Chondrocyte (in vitro differentiated cells): ENCODE measurements at places on chromosomes 2 and 18. TPM values are rescaled to one million over a fixed set of nuclear protein-coding genes. Genes with fewer than 3 reads are reported as not detected.

Gene CPLX4
- not detected in 3 replicates for total RNA-seq

GRCh38 chr2:7083580-7084509, 166.6 kb downstream of the RNF144A start:
- peaks cover 3% of the 10 kb centered on the region for H3K27me3 ChIP-seq
- no peaks in the 10 kb centered on the region for H3K36me3 ChIP-seq
- H3K4me3 ChIP-seq, result no peak overlapping the region
- H3K27ac ChIP-seq, result peak overlapping the region; percentile 10
- no peak for DNase-seq
- peaks cover 7% of the 10 kb centered on the region for H3K4me1 ChIP-seq

Gene CXCR4
- not detected in 3 replicates for total RNA-seq

- H3K36me3 ChIP-seq, result peaks cover 10% of the 10 kb centered on the region
- H3K4me3 ChIP-seq, result peak overlapping the region; percentile 59
- H3K27me3 ChIP-seq, result no peaks in the 10 kb centered on the region
- DNase-seq, result no peak
- peak overlapping the region; percentile 93 for H3K27ac ChIP-seq
These were observed 390.9 kb downstream of the NBAS start for GRCh38 chr2:15170070-15170775.

- H3K4me1 ChIP-seq, result no peaks in the 10 kb centered on the region
- no peaks in the 10 kb centered on the region for H3K27me3 ChIP-seq
- H3K27ac ChIP-seq, result no peak overlapping the region
- H3K4me3 ChIP-seq, result no peak overlapping the region
These were observed 38.4 kb downstream of the ZNF638 start for GRCh38 chr2:71370015-71370414.

Gene GALNT14
- 0.70 to 17.8 TPM (median 16.2 TPM) in 3 replicates for total RNA-seq

DNA sequence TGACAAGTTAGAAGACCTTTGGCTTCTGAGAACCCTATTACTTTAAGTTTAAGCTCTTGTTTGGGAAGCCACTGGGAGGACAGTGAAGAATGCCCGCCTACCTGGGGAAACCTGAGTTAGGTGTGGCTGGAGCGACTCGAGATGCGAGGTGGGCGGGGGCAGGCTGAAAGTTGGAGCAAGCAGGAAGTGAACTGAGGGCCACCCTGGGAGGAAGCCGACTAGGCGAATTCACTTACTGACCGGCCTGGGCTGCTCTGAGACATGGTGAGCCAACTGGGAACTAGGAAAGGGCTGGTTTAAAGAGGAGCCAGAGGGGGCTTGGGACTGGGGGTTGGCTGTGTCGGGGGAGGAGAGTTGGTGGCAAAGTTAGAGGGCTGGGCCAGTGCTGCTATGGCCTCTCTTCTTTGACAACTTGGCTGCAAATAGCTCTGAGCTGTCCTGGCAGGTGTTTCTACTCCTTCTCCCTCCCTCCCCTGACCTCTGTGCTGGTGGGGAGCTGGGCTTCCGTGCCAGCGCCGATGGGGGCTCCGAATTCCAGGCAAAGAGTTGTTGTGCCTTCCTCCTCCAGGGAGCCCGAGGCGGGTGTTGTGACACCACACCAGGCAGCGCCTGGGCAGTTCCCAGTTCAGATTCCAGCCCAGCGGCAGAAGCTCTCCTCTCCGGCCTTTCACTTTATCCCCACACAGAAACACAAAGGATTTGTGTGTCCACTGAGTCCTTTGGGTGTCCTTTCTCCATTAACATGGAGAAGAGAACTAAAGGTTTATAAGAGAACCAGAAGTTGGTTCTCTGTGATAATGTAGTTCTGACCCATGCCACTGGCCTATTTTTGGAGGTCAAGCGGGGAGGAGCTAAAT, at the start of gene VAMP8:
TSS of gene VAMP8 (plus strand) at position 201 of the 857 bp plus-strand sequence. CDS start at position 262, 61 bp downstream.
- H3K4me1 ChIP-seq, result peaks cover 20% of the 10 kb centered on the region
- no peak for DNase-seq
- no peak within 1 kb of the TSS for H3K4me3 ChIP-seq
- H3K27ac ChIP-seq, result peak within 1 kb of the TSS; percentile 49

- H3K36me3 ChIP-seq, result no peaks in the 10 kb centered on the region
- no peak overlapping the region for H3K27ac ChIP-seq
- DNase-seq, result no peak
- H3K27me3 ChIP-seq, result no peaks in the 10 kb centered on the region
These were observed 1.7 kb downstream of the ITGA4 start for GRCh38 chr2:181458871-181459270.

Gene VAPA
- 125 to 143 TPM (median 141 TPM) in 3 replicates for total RNA-seq

Gene MYOM1
- 1.2 to 1.5 TPM (median 1.5 TPM) in 3 replicates for total RNA-seq

Gene RIT2
- not detected in 3 replicates for total RNA-seq

Gene RASGRP3
- 3.0 to 3.7 TPM (median 3.0 TPM) in 3 replicates for total RNA-seq

DNA sequence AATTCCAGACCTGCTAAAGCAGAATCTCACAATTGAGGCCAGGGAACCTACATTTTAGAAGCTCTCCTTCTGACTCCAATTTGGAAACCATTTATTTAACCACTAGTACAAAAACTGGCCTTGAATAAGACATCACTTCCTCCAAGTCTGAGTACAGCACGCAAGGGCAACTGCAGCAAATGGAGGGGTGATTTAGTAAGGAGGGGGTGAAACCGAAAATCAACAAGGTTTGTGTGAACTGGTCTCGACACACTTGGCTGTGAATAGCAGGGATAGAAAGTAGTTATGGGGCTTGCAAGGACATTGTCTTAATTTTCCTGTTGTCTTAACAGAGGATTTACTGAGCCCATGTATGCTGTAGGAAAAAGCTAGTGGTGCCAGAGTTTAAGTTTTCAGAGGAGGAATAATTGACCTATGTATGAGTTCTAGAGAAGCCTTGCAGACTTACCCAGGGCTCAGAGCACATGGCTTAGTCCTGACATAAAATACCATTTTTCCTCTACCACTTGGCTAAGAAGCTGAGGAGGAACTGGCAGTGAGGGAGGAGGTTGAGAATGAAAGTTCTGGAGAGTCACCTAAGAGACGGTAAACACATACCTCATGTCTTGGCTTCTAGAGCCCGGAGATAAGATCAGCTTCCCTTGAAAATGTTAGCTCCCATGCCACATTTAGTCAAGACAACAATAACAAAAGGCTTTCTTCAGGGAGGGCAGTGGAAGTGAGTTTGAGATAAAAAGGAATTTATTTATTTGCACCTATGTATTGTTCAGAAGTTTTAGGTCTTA, 114.8 kb downstream of the SMAD2 start:
- no peak overlapping the region for H3K4me3 ChIP-seq
- no peak overlapping the region for H3K27ac ChIP-seq
- H3K36me3 ChIP-seq, result peaks cover 4% of the 10 kb centered on the region
- no peak for DNase-seq

- no peak overlapping the region for H3K4me3 ChIP-seq
- no peak for DNase-seq
- H3K36me3 ChIP-seq, result no peaks in the 10 kb centered on the region
- H3K27me3 ChIP-seq, result no peaks in the 10 kb centered on the region
- peaks cover 9% of the 10 kb centered on the region for H3K4me1 ChIP-seq
These were observed 46.2 kb upstream of the CAB39 start for GRCh38 chr2:230666446-230666845.

GRCh38 chr2:129480790-129481189, 498.7 kb upstream of the RAB6C start:
- H3K27me3 ChIP-seq, result peaks cover 7% of the 10 kb centered on the region
- no peak for DNase-seq
- H3K4me1 ChIP-seq, result no peaks in the 10 kb centered on the region
- H3K27ac ChIP-seq, result no peak overlapping the region

- DNase-seq, result no peak
- H3K4me1 ChIP-seq, result no peaks in the 10 kb centered on the region
- H3K27me3 ChIP-seq, result no peaks in the 10 kb centered on the region
- H3K4me3 ChIP-seq, result no peak overlapping the region
- H3K36me3 ChIP-seq, result no peaks in the 10 kb centered on the region
- H3K27ac ChIP-seq, result no peak overlapping the region
These were observed 339.4 kb downstream of the CMPK2 start for GRCh38 chr2:6526093-6526824.

- H3K36me3 ChIP-seq, result peaks cover 3% of the 10 kb centered on the region
- no peak for DNase-seq
- H3K27ac ChIP-seq, result peak overlapping the region; percentile 91
- H3K4me3 ChIP-seq, result no peak overlapping the region
These were observed 24.5 kb upstream of the MMADHC start for GRCh38 chr2:149612122-149612521.

GRCh38 chr18:47800248-47800647, 130.2 kb downstream of the SMAD2 start:
- no peak for DNase-seq
- H3K27ac ChIP-seq, result no peak overlapping the region
- no peaks in the 10 kb centered on the region for H3K27me3 ChIP-seq
- H3K4me3 ChIP-seq, result no peak overlapping the region
- H3K4me1 ChIP-seq, result peaks cover 7% of the 10 kb centered on the region

DNA sequence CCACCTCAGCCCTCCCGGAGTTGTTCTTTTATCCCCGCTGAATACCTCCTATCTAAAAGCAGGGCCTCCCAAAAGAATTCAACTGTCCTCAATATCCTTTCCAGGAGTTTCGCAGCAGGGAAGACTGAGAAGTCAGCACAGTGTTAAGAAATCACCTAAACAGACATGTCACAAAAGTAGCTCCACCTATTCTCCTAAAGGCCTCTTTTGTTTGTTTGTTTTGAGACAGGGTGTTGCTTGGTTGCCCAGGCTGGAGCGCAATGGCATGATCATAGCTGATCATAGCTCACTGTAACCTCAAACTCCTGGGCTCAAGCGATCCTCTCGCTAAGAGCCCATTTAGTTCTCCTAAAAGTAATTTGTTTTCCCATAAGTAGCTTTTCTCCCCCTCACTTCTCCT, 53.8 kb downstream of the TEX44 start:
- H3K36me3 ChIP-seq, result no peaks in the 10 kb centered on the region
- no peak overlapping the region for H3K4me3 ChIP-seq
- H3K27me3 ChIP-seq, result no peaks in the 10 kb centered on the region
- H3K4me1 ChIP-seq, result peaks cover 27% of the 10 kb centered on the region
- H3K27ac ChIP-seq, result no peak overlapping the region

GRCh38 chr2:237281836-237282306, 132.1 kb downstream of the COL6A3 start:
- H3K27ac ChIP-seq, result peak overlapping the region; percentile 87
- peaks cover 55% of the 10 kb centered on the region for H3K4me1 ChIP-seq
- no peak for DNase-seq

Gene PDCL3
- 27.1 to 33.7 TPM (median 29.4 TPM) in 3 replicates for total RNA-seq

GRCh38 chr18:3912705-3913104, 462.7 kb downstream of the TGIF1 start:
- no peaks in the 10 kb centered on the region for H3K27me3 ChIP-seq
- H3K27ac ChIP-seq, result peak overlapping the region; percentile 53
- H3K4me3 ChIP-seq, result no peak overlapping the region
- DNase-seq, result no peak

DNA sequence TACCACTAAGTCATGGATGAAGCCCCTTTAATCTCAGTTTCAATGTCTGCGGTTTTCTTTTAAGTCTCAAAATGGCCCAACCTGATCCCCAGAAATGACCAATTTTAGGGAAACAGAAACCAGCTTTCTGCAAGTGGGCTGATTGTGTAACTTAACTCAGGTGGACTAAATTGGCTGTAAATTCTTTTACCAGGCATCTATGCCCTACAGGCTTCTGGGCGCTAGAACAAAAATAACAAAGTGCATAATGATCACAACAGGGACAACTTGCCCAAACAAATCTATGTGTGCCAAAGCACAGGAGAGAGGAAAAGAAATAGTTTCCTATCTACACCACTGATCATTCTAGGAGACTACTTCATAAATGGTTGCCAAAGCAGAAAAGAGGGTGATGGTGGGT, 112.3 kb upstream of the SETBP1 start:
- H3K4me1 ChIP-seq, result peaks cover 4% of the 10 kb centered on the region
- no peak overlapping the region for H3K4me3 ChIP-seq
- H3K36me3 ChIP-seq, result no peaks in the 10 kb centered on the region

- H3K4me3 ChIP-seq, result no peak overlapping the region
- H3K4me1 ChIP-seq, result no peaks in the 10 kb centered on the region
- peaks cover 4% of the 10 kb centered on the region for H3K27me3 ChIP-seq
- DNase-seq, result no peak
- H3K27ac ChIP-seq, result no peak overlapping the region
These were observed 455.4 kb upstream of the GYPC start for GRCh38 chr2:126200538-126200937.

Gene PLEK
- 0.15 TPM in 1 of 3 replicates, not detected in the others for total RNA-seq

Gene ABCG8
- total RNA-seq, result not detected in 3 replicates

DNA sequence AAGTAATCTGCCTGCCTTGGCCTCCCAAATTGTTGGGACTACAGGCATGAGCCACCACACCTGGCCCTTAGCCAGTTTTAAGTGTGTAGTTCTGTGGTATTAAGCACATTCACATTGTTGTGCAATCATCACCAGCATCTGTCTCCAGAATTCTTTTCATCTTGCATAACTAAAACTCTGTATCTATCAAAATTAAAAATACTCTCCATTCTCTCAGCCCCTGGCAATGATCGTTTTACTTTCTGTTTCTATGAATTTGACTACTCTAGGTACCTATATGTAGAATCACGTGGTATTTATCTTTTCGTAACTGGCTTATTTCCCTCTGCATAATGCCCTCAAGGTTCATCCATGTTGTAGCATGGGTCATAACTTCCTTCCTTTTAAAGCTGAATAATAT, 45.5 kb upstream of the CAVIN2 start:
- no peaks in the 10 kb centered on the region for H3K27me3 ChIP-seq
- H3K36me3 ChIP-seq, result no peaks in the 10 kb centered on the region
- DNase-seq, result no peak
- H3K4me1 ChIP-seq, result peaks cover 27% of the 10 kb centered on the region
- no peak overlapping the region for H3K4me3 ChIP-seq
- no peak overlapping the region for H3K27ac ChIP-seq

Gene DSEL
- 49.3 to 86.6 TPM (median 49.8 TPM) in 3 replicates for total RNA-seq

Gene RNF181
- total RNA-seq, result 76.3 to 93.9 TPM (median 89.4 TPM) in 3 replicates

GRCh38 chr2:101232770-101233169, 19.9 kb upstream of the CNOT11 start:
- H3K36me3 ChIP-seq, result peaks cover 2% of the 10 kb centered on the region
- H3K27ac ChIP-seq, result no peak overlapping the region

Gene C2orf76
- total RNA-seq, result 9.6 to 13.6 TPM (median 11.0 TPM) in 3 replicates

GRCh38 chr2:88350331-88351248, 101.9 kb downstream of the FOXI3 start:
- H3K4me1 ChIP-seq, result peaks cover 3% of the 10 kb centered on the region
- H3K27me3 ChIP-seq, result peaks cover 33% of the 10 kb centered on the region
- no peaks in the 10 kb centered on the region for H3K36me3 ChIP-seq
- H3K27ac ChIP-seq, result no peak overlapping the region

Gene APCDD1
- 9.5 to 41.3 TPM (median 13.1 TPM) in 3 replicates for total RNA-seq

DNA sequence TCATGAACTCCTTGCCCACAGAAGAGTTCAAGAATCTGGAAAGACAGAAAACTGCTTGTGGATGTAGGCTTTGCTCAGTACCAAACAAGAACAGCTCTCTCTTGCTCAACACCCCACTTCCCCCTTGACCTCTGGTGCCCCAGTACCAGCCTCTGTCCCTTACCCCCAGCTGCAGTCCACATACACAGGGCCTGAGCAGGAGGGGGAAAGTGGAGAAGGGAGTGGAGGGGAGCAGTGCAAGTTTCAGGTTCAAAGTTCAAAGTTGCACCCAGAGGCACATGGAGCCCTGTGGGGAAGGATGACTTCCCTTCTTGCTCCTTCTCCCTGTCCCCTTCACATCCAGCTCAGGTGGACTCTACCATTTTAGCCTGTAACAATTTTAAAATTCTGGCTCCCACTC, 61.1 kb upstream of the LPIN2 start:
- no peak for DNase-seq
- no peak overlapping the region for H3K27ac ChIP-seq
- H3K4me1 ChIP-seq, result peaks cover 12% of the 10 kb centered on the region
- H3K36me3 ChIP-seq, result no peaks in the 10 kb centered on the region
- H3K4me3 ChIP-seq, result no peak overlapping the region
